ENCODE measurements at places on chromosomes 5 and 9.

DNA sequence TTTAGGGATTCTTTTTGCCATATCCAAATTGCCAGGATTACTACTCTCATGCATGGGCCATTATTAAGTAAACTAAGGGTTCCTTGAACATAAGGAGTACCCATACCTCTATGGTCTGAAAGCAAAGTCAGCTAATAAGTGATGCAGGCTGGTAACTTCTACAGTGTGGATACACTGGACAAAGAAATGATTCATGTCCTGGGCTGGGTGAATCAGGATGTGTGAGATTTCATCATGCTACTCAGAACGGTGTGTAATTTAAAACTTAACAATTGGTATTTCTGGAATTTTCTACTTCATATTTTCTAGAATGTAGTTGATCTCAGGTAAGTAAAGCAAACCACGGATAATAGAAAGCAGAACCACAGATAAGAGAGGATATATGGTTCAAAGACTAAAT, 428.8 kb downstream of the CHSY3 start:
- DNase-seq, result no peak

GRCh38 chr9:87123830-87124229, 176.5 kb upstream of the GAS1 start:
- DNase-seq, result no peak

DNA sequence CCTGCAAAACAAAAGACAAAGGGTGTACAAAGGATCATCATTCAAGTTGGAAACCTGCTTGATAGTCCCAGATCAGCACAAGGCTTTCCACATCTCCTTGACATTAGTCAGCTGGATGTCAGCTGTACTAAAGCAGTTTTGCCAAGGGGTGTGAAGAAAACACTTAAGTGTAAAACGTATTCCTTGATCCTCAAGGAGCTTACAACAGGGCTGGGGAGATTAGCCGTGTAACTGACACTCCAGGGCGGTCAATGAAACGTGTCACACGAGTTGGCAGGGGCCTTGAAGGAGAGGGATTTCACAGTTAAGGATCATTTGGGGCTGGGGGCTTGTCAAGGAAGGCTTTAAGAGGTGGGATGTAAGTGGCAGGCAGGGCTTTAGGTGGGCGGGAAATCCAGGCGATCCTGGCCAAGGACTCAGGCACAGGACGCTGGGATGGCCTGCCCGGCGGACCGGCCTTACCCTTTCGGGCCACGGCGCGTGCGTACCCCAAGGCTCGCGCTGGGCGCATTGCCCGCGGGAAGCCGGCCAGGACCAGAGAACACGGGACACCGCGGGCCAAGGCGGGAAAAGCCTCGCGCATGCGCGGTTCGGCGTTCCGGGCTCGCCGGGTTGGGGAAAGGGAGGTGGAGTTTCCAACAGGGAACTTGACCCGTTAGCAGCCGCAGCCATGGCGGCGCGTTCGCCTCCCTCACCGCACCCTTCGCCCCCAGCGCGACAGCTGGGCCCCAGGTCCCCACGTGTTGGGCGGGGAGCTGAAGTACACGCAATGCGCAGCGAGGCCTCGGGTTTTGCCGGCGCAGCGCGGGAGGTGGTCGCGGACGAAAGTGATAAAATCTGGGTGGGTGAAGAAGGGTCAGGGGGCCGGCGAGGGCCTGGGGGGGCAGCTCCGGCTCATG, at the start of gene CNTLN:
TSS of gene CNTLN (plus strand) at position 645 of the 899 bp plus-strand sequence. CDS start at position 671, 26 bp downstream.
- DNase-seq, result peak; percentile 75

DNA sequence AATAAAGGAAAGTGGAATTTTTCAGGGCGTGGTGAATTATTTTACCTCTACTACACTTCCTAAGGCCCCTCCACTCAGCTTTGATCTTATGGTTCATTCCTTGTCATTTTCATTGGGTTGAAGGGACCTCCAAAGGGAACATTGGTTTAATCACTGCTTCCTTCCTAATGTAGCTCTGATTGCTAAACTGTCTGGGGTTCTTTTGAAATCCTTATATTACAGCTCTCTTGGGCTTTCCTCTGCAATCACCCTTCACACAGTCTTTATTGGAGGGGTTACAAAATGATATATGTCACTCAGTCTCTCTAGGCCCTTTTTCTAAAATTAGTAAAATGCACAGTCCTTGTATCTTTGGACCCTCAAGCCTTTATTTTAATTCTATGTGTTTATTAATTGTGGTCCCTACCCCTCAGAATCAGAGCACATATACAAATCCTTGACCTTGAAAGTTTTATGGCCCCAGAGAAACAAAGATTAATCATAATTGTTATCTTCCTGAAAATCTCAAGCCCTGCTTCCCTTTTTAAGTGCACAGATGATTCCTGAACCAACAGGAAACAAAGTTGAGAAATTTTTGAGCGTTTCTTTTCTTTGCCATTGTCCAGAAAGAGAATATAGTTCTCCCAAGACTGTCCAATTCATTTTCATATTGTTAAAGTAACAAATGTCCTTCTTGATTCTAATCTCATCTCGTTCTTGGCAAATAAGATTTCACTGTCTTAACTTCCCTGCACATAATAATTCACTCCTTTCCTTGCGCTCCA, 330.0 kb downstream of the ARRDC3 start:
- no peak for DNase-seq

- peak; percentile 51 for DNase-seq
Measured at GRCh38 chr5:96408210-96408777, 24.8 kb downstream of the PCSK1 start.

DNA sequence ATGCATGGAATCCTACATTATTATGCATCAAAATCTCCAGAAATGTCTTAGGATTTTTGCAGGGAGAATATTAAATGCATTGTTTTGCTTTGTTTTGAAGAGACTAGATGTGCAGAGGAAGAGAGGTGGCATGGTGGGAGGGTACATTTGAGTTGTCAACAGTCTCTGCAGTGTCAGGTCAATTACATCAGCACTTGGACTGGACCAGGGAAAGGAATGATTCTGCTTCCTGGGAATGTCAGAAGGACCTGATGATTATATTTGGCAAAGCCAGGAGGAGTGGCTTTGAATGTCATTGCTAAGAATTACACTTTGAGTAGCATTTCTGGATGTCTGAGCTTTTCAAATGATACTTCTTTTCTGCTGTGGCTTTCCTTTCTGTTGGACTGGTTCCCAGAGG, 17.5 kb upstream of the TMEFF1 start:
- peak; percentile 2 for DNase-seq

DNA sequence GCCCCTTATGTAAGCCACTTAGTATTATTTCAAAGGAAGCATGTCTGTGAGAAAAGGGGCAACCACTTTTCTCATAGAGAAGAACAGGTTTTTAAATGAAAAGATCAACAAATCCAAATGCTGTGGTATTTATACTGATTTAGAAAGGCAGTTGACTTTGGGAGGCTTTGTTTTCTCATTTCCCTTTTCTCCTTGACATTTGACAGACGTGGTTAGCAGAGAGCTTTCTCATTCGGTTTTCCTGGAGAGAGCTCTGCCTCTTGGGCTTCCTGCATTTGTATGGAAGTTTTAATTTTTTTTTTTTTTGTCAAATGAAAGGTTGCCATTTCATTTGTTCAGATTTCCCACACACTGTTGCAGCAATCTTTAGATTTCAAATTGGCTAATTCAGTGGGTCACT, 62.5 kb downstream of the EXOSC2 start:
- DNase-seq, result no peak

DNA sequence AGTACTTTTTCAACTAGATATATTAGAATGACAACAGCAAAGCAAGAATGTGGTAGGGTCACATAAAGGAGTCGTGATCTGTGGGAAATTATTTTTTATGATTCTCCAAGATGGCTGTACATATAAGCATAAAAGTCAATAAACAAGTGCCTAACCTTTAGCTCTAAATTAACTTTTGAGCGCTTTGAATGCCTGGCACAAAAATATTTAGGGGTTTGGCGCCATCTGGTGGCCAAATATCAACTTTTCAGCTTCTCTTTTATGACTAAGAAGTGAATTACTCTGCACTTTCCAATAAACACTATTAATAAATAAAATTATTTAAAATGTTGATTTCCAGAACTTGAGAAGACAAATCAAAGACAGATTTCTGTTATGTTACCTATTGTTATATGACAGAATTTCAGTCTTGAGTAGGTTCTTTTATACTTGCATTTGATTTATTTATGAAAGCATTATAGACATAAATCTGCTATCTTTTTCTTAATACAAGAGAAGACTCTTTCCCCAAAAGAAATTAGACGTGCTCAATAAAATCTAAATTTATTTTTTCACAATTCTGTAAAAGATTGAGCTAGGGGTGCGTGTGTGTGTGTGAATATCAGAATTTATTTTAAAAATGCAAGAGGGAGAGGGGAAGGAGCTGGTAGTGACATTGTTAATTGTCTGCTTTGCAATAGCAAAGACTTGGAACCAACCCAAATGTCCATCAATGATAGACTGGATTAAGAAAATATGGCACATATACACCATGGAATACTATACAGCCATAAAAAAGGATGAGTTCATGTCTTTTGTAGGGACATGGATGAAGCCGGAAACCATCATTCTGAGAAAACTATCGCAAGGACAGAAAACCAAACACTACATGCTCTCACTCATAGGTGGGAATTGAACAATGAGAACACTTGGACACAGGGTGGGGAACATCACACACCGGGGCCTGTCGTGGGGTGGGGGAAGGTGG, 36.7 kb upstream of the ARRDC3 start:
- DNase-seq, result peak; percentile 78

- DNase-seq, result no peak
Measured at GRCh38 chr5:165370794-165371193, 1865.4 kb downstream of the MAT2B start.

GRCh38 chr5:177204281-177204680, 70.7 kb downstream of the NSD1 start:
- DNase-seq, result no peak

DNA sequence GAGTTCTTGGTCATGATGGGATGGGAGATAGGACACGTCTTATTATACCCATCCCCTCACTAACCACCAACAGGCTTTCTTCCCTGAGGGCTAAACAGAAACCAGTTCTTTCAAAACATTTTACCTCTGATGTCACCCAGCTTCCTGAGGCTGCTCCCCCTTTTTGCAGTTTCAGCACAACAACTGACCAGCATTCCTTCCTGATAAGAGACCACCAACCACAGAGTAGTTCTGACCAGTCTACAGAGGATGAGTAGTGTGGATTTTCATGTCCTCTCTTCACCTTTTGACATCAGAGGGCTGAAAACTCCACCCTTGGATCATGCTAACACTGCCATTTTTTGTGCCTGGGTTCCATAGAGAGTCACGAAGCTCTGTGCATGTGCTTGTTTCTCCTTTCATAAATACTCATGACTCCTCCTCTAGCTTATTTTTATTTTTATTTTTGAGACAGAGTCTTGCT, 82.6 kb downstream of the OSTF1 start:
- no peak for DNase-seq

DNA sequence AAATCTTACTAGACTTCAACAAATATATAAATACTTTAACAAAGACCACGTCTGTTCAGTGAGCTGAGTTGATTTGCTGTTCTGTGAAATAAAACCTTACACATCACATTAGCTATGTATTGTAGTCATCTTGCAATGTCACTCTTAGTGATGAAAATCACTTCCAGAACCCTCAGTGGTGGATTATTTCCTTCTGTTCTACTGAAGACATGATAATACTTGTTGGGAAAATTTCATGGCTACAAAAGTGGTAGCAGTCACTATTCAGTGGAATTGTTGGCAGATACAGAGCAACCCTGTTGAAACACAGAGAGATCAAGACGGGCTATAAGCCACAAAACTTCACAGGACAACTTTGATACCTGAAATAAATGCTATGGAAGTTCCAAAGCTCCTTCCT, 26.7 kb upstream of the FAM169A start:
- no peak for DNase-seq

DNA sequence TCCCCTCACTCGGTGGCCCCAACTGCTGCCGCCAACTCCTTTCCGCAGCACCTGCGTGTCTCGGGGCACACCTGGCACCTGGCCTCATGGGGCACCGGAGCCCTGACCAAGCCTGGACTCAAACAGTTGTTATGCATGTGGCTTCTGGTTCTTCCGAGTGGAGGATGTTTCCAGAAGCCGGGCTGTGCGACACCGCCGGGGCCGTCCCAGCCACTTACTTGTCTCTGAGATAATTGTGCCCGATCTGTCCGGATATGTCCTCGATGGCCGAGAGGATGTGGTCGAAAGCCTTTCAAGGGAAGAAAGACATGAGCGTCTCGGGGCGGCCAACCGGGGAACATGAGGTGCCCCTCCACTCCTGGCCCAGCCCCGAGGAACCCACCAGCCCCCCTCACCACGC, 38.4 kb downstream of the EXOC3 start:
- peak; percentile 46 for DNase-seq

- no peak for DNase-seq
Measured at GRCh38 chr9:137461663-137462395, 2.7 kb upstream of the NSMF start.

DNA sequence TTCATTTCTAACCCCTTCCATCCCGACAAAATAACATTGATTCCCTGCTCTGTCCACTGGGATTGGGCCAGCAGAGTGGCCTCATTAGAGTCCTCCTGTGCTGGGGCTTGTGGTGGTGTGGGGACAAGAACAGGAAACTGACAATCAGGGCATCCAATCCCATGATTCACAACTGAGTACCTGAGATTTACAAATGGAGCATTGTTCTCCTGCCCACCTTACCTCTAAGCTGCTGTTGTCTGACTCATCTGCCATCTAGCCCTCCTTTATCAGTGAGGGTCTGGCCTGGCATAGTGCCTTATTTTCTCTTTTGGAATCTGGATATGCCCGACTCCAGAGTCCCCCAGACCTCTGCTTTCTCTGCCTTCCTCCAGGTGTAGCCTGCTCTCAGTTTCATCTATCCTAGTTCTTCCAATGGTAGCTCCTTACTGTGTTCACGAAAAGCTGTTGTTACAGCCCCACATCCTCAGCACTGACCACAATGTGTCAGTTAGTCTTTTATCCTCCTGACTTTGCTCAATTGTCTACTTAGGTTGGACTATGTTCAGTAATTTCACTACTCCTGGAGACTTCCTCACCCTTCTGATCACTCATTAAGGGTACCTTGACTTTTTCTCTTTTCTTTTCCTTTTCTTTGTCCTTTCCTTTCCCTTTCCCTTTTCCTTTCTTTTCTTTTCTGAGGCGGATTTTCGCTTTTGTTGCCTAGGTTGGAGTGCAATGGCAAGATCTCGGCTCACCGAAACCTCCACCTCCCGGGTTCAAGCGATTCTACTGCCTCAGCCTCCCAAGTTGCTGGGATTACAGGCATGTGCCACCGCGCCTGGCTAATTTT, 13.4 kb downstream of the WNT8A start:
- no peak for DNase-seq

DNA sequence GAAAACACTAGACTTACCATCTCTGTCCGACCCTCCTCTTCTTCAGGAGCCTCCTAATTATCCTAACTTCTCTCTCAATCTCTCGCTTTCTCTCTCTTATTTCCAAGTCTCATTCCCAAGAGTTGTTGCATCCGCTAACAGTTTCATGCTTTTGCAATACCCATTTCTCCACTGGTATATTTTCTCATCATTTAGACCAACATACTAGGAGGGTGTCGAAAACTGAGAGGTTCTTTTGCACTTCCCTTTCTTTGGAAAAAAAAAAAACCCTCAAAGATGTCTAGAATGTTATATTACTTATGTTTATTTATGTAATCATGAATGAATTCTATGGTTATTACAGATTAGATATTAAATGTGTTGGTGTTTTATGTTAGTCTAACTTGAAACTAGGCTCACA, 35.9 kb downstream of the SPZ1 start:
- no peak for DNase-seq

- no peak for DNase-seq
Measured at GRCh38 chr5:138139781-138140090, 508 bp upstream of the NME5 start.

- no peak for DNase-seq
Measured at GRCh38 chr9:70947511-70947910, 173.9 kb downstream of the TRPM3 start.

Data from DMS53 (cell line).